Left forelimb (tissue), 1 donor: ENCODE measurements at places on chromosomes 4 and X.

DNA sequence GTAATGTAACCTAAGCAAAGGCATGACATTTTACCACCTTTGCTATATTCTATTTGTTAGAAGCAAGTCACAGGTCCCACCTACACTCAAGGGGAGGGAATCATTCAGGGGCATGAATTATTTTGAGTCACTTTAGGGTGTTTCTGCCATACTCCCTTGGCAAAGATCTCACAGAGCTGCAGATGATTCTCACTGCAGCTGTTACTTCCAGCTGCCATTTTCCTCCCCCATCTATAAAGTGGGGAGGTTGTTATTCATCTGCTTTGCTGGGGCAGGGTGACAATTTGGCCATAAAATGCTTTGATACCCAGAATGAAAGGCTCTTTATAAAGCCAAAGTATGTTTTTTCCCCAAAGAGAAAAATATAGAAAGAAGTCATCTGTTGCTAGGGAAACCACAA lies 136.5 kb upstream of the SMIM31 start:
- no peak for DNase-seq

DNA sequence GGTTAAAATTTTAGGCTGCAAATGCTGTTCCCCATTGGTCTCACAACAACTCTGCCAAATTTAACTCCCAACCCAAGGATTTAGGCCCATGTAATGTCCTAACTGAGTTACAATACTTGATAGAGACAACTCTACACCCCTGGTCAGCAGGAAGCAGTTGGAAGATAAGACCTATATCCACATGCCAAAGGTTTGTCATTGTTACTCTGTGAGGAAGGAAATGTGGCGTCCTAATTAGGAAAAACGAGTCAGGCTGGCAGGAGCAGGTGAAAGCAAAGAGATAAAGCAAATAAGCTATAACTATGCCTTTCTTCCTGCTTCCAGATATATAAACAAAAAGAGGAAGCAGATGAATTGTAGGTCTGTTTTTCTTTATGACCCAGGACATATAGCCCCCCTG lies 69.1 kb downstream of the SPIN4 start:
- no peak for DNase-seq

- no peak for DNase-seq
These were observed 222.6 kb downstream of the ENOX2 start for GRCh38 chrX:130680164-130681035.

- DNase-seq = no peak
These were observed 2089.6 kb upstream of the TENM3 start for GRCh38 chr4:180153587-180153986.

- DNase-seq = no peak
These were observed 149.5 kb downstream of the NR3C2 start for GRCh38 chr4:148292686-148293085.

DNA sequence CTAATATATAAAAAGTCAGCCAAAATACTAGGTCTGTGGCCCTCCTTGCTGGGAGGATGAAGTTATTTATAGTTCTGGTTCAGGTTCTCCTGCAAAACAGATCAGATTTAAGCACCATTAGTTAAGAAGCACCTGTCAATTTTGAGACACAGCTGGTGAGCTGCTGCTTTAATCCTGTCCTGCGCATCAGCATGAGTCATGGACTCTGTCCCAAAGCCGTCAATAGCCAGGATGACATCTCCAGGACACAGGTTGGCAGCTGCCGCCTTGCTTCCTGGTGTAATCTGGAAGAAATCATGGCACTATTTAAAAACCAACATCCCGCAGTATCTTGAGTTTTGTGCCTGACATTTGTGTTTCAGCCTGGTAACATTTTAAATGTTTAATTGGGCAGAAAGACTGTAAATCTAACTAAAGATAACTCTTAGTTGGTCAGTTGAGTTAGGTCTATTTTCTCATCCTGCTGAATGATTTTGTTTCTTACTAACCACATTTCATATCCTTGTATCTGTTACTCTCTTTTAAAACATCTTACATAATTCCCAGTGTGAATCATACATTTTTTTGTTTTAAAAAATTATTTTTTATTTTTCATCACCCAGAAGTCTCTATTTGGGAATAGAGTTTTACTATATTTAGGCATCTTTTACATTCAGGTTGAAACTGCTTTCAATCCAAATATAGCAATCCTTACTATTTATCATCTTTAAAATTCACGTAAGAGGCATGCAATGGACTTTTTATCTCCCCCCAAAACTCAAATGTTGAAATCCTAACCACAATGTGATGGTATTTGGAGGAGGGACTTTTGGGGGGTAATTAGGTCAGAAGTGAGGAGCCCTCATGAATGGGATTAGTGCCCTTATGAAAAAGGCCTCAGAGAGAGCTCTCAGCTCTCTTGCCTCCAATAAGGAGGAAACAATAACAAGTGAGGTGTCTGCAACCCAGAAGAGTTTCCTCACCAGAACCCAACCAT lies 10.1 kb downstream of the PDLIM3 start:
- no peak for DNase-seq
